ENCODE measurements at places on chromosomes 2 and 18.

DNA sequence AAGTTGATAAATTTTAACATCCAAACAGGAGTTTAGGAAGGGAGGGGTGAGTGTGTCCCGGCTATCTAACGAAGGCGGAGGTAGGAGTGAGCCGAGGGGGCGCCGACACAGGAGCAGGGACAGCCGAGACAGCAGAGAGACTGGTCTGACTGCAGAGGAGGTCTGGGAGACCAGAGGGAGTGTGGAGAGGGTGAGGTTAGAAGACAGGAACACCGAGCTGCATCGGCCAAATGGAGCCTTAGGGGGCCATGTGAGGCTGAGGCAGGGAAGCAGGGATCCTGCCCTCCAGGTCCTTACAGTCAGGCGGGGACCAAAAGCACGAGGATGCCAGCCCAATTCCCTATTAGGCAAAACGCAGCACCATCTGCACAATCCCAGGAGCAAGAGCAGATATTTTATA lies 67.0 kb downstream of the SFXN5 start:
- no peak for DNase-seq

- no peak for DNase-seq
Observed at GRCh38 chr2:109242654-109243331, 113.8 kb downstream of the SH3RF3 start.

- DNase-seq, result no peak
Observed at GRCh38 chr2:52340171-52340570, 1308.2 kb upstream of the NRXN1 start.

- DNase-seq, result no peak
Observed at GRCh38 chr2:201809633-201810032, 3.3 kb downstream of the CDK15 start.

- DNase-seq, result no peak
Observed at GRCh38 chr2:238657132-238658053, 190.5 kb upstream of the TWIST2 start.

DNA sequence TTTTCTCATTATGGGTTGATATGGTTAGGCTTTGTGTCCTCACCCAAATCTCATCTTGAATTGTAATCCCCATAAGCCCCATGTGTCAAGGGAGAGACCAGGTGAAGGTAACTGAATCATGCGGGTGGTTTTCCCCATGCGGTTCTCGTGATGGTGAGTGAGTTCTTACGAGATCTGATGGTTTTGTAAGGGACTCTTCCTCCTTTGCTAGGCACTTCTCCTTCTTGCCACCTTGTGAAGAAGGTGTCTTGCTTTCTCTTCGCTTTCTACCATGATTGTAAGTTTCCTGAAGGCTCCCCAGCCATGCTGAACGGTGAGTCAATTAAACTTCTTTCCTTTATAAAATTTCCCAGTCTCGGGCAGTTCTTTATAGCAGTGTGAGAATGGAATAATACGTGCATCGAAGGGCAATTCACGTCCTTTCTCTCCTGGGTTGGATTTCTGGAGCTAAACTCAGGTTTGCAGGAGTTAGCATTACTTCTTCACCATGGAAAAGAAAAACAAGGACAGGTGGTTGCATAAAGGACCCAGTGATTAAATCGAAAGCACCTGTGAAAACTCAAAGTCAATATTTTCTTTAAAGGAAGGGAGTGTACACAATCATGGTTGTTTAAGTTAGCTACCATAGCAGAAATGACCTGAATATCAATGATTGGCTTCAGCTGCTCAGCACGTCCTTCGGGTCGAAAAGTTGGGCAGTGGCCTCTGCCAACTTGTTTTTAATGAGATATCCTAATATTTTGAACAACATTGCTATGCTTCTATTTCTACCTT lies 54.1 kb downstream of the CDC42EP3 start:
- DNase-seq, result peak; percentile 48

DNA sequence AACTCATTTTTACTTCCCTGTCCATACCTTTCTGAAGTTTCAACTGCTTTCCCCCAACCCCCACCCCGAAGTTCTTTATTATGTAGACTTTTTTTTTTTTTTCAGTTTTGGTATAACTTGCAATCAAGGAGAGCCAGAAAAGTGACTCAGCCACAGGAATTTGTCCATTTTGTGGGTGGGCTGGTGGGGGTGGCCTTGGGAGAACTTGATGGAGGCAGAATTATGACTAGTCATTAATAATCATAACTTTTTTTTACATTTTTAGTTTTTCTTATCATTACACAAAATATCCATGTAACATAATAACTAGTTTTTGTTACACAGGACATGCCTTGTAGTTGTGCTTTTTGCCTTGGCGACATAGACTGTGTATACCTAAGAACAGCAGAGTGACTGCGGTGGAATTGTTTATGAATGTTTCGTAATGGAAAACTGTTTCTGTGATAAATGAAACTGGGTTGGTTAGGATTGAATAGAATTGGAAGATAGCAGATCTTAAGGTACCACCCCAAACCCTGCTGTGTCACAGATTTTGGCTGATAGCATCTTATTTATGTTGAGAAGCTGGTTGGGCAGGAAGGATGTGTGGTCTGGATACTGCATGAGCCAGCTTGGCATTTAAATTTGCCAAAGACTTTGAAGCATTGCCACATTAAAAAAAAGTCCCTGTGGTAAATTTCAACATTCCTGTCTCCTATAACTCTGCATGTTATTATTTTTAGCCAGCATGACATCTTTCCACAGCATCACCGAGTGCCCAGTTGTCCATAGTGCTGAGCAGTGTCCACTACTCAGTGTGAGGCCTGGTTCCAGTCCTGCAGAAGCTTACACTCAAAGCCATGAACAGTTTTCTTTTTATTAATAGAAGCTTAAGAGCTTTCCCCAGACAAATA lies 30.7 kb downstream of the LYPD6B start:
- DNase-seq, result no peak

- DNase-seq, result no peak
Observed at GRCh38 chr2:102061962-102062795, 70.4 kb downstream of the IL1R2 start.

DNA sequence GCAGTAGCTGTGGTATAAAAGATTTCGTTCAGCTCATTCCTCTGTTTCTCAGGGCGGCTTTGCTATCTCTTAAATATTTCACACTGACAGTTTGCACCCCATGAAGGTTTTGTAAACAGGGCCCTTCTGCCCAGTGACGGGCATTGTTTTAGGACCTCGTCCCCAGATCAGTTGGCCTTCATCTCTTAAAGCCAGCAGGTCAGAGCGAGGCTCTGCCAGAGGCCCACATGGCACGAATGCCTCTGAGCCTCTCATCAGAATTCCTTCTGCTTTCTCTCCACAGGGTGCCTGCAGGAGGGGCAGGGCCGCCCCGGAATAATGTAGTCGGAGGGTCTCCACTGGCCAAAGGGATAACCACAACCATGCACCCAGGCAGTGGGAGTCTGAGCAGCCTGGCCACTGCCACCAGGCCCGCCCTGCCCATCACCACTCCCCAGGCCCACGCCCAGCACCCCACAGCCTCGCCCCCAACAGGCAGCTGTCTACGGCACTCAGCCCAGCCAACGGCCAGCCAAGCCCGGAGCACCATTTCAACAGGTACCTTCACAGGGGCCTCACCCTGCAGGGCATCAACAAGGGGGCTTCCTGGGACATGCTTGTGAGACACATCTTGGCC lies 177.0 kb downstream of the SEPTIN10 start:
- no peak for DNase-seq

- DNase-seq, result no peak
Observed at GRCh38 chr2:18297534-18298058, 262.9 kb downstream of the RDH14 start.

GRCh38 chr2:223203971-223204929 lies 152.3 kb downstream of the KCNE4 start:
- DNase-seq, result no peak

- no peak for DNase-seq
Observed at GRCh38 chr18:8818982-8819381, 113.6 kb downstream of the MTCL1 start.

- no peak for DNase-seq
Observed at GRCh38 chr2:45973426-45973825, 322.0 kb downstream of the PRKCE start.

GRCh38 chr2:62787386-62787785 lies 81.9 kb downstream of the EHBP1 start:
- DNase-seq, result peak; percentile 24

GRCh38 chr2:187134306-187134705 lies 285.3 kb upstream of the ZSWIM2 start:
- no peak for DNase-seq

Data from NCI-H2081 treated with DMSO at 0.1 percent for 48 hours (cell line).